ENCODE measurements at places on chromosomes 12 and 14.

GRCh38 chr14:53953002-53953827 is 3.4 kb downstream of the BMP4 start:
- peak overlapping the region; percentile 81 for H3K4me3 ChIP-seq
- no peaks in the 10 kb centered on the region for H3K36me3 ChIP-seq
- peaks cover 34% of the 10 kb centered on the region for H3K4me1 ChIP-seq
- DNase-seq, result no peak

- no peaks in the 10 kb centered on the region for H3K36me3 ChIP-seq
- H3K4me1 ChIP-seq, result no peaks in the 10 kb centered on the region
- H3K27me3 ChIP-seq, result peaks cover 3% of the 10 kb centered on the region
Observed at GRCh38 chr12:117854339-117855012, 114.3 kb downstream of the KSR2 start.

DNA sequence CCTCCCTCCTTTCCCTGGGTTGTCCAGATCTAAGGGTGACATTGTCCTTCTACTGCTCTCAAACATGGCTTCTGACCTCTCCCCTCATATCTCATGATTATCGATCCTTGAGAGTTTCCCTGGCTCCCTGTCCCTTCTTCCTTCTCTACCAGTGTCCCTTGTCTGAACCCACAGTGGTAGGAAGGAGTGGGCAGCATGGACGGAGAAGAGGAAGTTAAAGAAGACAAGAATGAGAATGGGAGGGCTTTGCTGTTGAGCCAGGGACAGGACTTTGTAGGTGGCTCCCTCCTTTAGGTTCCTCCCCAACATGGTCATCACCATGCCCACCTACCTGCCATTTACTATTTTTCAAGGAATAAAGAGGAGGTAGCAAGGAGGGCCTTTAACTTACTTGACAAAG is 166.7 kb downstream of the TMEM117 start:
- DNase-seq, result no peak
- no peak overlapping the region for H3K27ac ChIP-seq
- peaks cover 8% of the 10 kb centered on the region for H3K36me3 ChIP-seq
- no peaks in the 10 kb centered on the region for H3K27me3 ChIP-seq
- H3K4me3 ChIP-seq, result no peak overlapping the region
- no peaks in the 10 kb centered on the region for H3K4me1 ChIP-seq

DNA sequence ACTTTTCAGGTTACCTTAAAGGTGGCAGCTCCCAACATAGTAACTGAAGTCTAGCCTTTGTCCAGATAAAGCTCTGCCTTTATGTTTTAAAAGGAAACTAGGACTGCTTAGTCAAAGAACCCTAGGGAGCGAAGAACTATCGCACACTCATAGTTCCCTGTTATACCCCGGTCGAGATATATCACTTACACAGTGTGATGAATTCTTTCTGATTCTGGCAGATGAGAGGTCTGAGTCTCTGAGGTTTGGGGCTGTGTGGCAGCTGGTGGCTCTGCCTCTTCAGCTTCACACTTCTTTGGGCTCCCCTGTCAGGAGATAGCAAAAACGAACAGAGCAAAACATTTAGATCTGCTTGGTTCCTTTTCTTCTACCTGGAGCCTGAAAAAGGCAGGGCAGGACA is 17.0 kb downstream of the ACIN1 start:
- no peak overlapping the region for H3K4me3 ChIP-seq
- peaks cover 3% of the 10 kb centered on the region for H3K4me1 ChIP-seq
- no peaks in the 10 kb centered on the region for H3K27me3 ChIP-seq
- peaks cover 85% of the 10 kb centered on the region for H3K36me3 ChIP-seq
- H3K27ac ChIP-seq, result no peak overlapping the region
- no peak for DNase-seq

DNA sequence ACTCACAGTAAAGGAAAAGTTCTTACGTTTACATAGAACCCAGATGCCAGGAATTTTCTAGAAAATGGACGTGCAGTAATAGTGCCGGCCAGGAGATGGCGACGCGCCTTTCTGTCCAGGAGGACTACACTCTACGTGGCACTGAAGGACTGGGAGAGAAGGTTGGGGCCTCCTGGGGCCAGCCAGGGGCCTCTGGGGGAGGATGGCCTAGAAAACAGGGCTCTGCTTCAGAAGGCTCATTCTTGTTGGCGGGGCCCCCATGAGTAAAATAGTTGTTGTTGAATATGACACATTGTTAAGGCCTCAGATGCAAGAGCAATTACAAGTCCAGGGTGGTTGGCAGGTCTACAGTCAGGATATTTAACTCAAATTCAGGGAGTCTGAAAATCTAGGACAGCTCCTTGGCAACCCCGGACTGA is 120.1 kb upstream of the MAX start:
- no peak for DNase-seq
- peak overlapping the region; percentile 18 for H3K27ac ChIP-seq
- H3K4me3 ChIP-seq, result peak overlapping the region; percentile 11
- no peaks in the 10 kb centered on the region for H3K27me3 ChIP-seq

GRCh38 chr14:78202976-78203375 is 32.8 kb downstream of the NRXN3 start:
- H3K4me3 ChIP-seq, result no peak overlapping the region
- H3K27me3 ChIP-seq, result peaks cover 2% of the 10 kb centered on the region
- H3K27ac ChIP-seq, result no peak overlapping the region
- DNase-seq, result no peak
- peaks cover 22% of the 10 kb centered on the region for H3K4me1 ChIP-seq

GRCh38 chr14:75379246-75379929 is 48.4 kb upstream of the JDP2 start:
- no peak for DNase-seq
- H3K27ac ChIP-seq, result no peak overlapping the region
- no peaks in the 10 kb centered on the region for H3K36me3 ChIP-seq
- peaks cover 1% of the 10 kb centered on the region for H3K27me3 ChIP-seq

DNA sequence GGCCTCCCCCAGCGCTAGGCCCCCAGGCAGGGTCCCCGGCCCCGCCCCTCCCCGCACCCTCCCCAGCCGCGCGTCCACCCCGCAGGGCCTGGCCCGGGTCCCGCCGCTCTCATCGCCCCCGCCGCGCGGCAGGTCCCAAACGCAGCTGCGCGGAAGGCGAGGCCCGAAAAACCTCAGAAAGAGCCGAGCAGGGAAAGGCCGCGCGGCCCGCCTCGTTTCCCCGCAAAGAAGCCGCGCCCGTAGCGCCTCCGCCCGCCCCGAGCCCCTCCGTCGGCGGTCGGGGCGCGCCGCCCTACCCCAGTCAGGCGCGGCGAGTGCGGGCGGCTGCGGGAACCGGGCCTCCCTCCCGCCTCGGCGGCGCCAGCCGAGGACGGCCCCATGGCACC is 324 bp downstream of the POLE start:
- no peak overlapping the region for H3K27ac ChIP-seq
- no peaks in the 10 kb centered on the region for H3K27me3 ChIP-seq
- H3K4me3 ChIP-seq, result peak overlapping the region; percentile 83
- peaks cover 16% of the 10 kb centered on the region for H3K4me1 ChIP-seq

DNA sequence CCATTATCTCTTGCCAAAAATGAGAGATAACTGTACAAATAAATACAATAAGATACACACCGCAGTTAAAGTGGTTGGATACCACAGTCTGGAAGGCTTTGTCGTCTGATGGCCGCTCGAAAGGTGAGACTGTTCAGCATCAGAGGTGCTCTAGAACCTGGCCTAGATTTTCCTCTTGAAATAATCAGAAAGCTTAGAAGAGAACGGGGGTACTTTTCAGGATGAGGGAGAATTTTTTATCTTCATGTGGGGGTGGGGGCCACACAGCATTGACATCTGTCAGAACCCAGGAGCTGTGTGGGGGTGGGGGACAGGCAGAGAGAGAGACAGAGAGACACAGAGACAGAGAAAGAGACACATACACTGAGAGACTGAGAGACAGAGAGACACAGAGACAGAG is 90.5 kb downstream of the GALNT9 start:
- H3K4me3 ChIP-seq, result no peak overlapping the region
- H3K36me3 ChIP-seq, result no peaks in the 10 kb centered on the region

DNA sequence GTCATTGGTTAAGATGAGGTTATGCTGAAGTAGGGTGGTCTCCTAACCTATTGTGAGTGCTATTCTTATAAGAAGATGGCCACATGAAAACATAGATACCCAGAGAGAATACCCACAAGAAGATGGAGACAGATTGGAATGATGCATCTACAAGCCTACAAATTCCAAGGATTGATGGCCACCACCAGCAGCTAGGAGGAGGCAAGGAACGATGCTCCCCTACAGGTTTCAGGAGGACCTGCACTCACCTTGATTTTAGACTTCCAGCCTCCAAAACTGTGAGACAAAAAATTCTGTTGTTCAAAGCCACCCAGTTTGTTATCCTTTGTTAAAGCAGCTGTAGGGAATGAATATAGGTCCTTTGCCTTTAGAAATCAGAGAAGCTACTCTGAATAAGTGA is 227.4 kb downstream of the NEDD1 start:
- no peak overlapping the region for H3K4me3 ChIP-seq
- no peaks in the 10 kb centered on the region for H3K4me1 ChIP-seq
- H3K27ac ChIP-seq, result no peak overlapping the region
- H3K36me3 ChIP-seq, result no peaks in the 10 kb centered on the region
- peaks cover 2% of the 10 kb centered on the region for H3K27me3 ChIP-seq
- DNase-seq, result no peak

DNA sequence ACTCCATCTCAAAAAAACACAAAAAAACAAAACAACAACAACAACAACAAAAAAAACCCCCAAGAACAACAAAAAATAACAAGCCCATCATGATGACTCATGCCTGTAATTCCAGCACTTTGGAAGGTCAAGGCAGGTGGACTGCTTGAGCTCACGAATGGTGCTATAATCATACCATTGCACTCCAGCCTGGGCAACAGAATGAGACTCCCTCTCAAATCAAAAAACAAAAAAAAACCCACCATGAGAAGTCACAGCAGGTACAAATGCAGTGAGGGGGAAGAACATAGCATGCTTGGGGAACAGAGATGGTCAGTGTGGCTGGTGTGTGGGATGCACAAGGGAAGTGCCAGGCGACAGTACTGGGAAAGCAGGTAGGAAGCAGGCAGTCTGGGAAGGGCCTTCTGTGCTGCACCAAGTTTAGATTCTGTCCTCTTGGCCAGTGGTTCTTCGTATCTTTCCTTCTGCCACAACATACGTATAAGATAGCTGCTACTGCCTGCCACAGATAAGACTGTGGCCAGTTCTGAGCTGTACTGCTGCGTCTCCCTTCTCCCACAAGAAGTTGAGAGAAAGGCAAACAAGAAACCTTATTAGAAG is 28.0 kb downstream of the ATG14 start:
- DNase-seq, result no peak
- peaks cover 81% of the 10 kb centered on the region for H3K36me3 ChIP-seq
- no peaks in the 10 kb centered on the region for H3K4me1 ChIP-seq
- H3K4me3 ChIP-seq, result no peak overlapping the region
- H3K27ac ChIP-seq, result no peak overlapping the region

- H3K4me3 ChIP-seq, result no peak overlapping the region
- H3K4me1 ChIP-seq, result no peaks in the 10 kb centered on the region
- no peaks in the 10 kb centered on the region for H3K27me3 ChIP-seq
Observed at GRCh38 chr12:5309654-5310053, 122.3 kb upstream of the NTF3 start.

DNA sequence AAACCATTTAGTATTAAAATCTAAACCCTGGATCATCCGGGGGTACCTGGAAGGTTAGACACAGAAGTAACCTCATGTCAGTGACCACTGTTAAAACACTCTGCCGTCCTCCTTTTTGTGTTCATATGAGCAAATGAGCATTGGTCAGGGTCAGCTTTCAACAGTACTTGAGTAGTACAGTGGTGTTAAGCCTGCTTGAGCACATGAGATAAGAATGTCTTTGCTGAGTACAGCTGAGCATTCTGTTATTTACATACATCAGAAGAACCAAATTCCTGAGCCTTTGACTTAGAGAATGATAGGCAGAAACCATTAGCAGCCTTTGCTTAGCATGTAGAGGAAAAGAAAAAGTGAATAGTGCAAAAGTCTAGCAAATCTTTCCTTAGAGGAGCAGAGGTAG is 38.6 kb upstream of the LRTM2 start:
- no peak for DNase-seq
- H3K4me1 ChIP-seq, result no peaks in the 10 kb centered on the region
- H3K27me3 ChIP-seq, result no peaks in the 10 kb centered on the region
- no peak overlapping the region for H3K4me3 ChIP-seq
- H3K27ac ChIP-seq, result no peak overlapping the region
- peaks cover 70% of the 10 kb centered on the region for H3K36me3 ChIP-seq

DNA sequence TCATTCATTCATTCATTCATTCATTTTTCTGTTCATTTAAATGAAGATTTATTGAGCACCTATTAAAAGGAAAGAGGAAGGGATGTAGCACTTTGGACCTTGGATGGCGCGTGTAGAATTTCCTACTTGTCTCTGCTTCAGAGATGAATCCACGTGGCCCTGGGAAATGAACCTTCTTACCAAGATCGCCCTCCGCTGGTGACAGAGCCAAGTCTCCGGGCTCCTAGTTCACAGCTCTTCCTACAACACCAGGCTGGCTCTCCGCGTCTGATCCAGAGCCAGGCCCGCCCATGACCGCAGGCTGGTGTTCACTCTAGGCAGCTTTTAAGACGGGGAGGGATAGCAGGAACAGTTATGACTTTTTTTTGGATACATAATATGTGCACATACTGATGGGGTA is 70.9 kb upstream of the PIWIL1 start:
- H3K4me3 ChIP-seq, result no peak overlapping the region
- H3K36me3 ChIP-seq, result no peaks in the 10 kb centered on the region
- no peak for DNase-seq

DNA sequence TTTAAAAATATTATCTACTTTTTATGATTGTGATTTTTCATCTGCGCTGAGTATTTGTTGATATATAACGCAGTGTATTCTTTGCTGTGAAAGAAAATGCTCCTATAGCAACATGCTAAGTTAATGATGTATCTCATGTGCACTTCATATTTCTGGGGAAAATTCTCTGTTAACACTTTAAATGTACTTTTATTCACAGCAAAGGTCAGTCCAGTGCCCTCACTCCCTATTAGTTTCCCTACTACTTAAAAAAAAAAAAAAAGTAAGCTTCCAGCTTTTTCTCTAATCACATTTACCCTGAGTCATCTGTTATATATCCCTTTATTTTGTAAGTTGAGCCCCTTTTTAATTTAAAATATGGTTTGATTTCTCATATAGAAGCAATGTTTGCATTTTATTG is 219.8 kb downstream of the AEBP2 start:
- H3K4me3 ChIP-seq, result no peak overlapping the region
- H3K4me1 ChIP-seq, result no peaks in the 10 kb centered on the region
- H3K36me3 ChIP-seq, result no peaks in the 10 kb centered on the region

DNA sequence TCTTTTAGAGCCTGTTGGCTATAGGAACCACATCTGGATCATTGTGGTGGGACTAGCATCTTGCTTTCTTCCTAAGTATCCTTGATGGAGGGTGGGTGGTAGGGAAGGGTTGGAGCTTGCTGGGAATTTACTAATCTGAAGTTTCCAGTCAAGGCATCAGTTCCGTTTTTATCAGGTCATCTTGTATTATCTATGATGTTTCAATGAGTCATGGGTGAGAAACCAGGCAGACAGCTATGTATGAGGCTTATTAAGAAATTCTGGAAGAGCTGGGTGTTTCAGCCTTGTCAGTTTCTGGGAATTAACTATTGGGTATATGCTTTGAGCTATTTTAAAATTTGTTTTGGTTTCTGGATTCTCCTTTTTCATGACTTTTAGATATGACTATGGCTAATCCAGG is 11.3 kb downstream of the TSFM start:
- H3K4me1 ChIP-seq, result no peaks in the 10 kb centered on the region
- DNase-seq, result no peak
- H3K27ac ChIP-seq, result peak overlapping the region; percentile 50
- no peaks in the 10 kb centered on the region for H3K27me3 ChIP-seq
- H3K4me3 ChIP-seq, result no peak overlapping the region

- no peak for DNase-seq
- H3K27me3 ChIP-seq, result no peaks in the 10 kb centered on the region
- peaks cover 73% of the 10 kb centered on the region for H3K4me1 ChIP-seq
- H3K27ac ChIP-seq, result peak overlapping the region; percentile 97
- peak overlapping the region; percentile 90 for H3K4me3 ChIP-seq
- peaks cover 16% of the 10 kb centered on the region for H3K36me3 ChIP-seq
Observed at GRCh38 chr14:22887260-22887989, 4.4 kb downstream of the REM2 start.

GRCh38 chr12:104566244-104566993 is 109.7 kb downstream of the CHST11 start:
- no peak overlapping the region for H3K4me3 ChIP-seq
- H3K36me3 ChIP-seq, result peaks cover 18% of the 10 kb centered on the region
- H3K4me1 ChIP-seq, result peaks cover 62% of the 10 kb centered on the region
